Lower leg skin (tissue), 4 donors: ENCODE measurements at places on chromosomes 4 and X. TPM values are rescaled to one million over a fixed set of nuclear protein-coding genes. Genes with fewer than 3 reads are reported as not detected.

GRCh38 chr4:100872811-100873210 is 355.0 kb upstream of the EMCN start:
- no peak for DNase-seq

DNA sequence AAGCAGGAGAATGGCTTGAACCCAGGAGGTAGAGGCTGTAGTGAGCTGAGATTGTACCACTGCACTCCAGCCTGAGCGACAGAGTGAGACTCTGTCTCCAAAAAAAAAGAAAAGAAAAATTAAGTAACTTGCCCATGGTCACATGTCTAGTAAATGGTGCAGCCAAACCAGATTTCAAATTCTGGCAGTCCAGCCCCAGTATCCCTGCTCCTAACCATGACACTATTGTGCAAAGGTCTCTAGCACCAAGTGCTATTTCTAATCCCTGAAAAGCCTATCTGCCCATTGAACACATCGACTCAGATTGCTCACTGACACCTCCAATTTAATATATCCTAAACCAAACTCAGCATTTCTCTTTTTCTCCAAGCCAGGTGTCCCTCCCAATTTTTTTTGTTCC is 7.6 kb upstream of the LAMP2 start:
- DNase-seq = no peak

DNA sequence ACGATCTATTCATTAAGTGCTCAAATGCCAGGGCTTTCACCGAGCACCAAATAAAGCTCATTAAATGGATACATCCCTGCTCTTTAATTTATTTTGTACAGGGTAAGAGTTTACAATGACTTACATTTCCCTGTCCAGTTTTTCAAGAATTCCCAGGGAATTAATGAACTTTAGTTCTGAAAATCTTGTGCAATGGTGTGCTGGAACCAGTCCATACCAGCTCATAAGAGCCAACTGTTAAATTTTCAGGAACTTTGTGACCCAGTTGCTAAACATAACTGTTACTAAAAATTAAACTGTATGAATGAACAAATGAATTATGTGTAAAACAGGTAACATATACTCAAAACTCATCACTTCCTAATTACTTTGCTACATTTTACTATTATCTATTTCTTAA is 191.7 kb upstream of the RASGEF1B start:
- no peak for DNase-seq

DNA sequence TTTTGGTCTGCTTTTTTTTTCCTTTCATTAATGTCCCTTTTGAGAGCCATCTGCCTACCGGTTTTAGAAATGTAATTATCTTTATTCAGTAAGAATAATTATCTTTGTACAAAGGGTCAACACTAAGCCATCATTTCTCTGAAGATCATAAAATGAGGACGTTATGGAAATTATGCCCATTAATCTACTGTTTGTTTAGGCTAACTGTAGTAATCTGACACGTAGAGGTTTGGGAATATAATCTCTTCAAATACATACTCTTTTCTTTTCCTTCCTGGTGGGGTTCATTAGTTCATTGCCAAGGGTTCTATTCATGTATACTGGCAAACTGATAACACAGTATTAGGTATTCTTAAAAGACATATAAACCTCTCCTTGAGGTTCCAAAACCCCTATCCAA is 3.8 kb upstream of the HSD17B13 start:
- DNase-seq = no peak

DNA sequence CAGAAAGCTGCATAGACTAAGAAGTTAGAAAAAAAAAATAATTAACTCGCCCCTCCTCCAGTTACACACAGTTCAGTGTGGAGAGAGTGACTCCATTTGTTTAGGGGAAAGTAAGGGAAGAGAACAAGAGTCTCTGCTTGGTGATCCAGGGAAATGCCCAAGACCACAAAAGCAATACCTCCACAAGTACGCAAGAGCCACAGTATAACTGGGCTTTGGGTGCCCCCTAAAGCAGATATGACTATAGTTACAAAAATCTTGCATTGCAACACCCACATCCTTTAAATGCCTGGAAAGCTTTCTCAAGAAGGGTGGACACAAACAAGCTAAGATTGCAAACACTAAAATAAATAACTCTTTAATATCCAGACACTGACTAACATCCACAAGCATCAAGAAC is 164.2 kb upstream of the NRK start:
- no peak for DNase-seq

- DNase-seq = no peak
Observed at GRCh38 chrX:118261151-118261550, 84.8 kb upstream of the WDR44 start.

- DNase-seq = no peak
Observed at GRCh38 chr4:145493166-145493565, 11.5 kb downstream of the SMAD1 start.

DNA sequence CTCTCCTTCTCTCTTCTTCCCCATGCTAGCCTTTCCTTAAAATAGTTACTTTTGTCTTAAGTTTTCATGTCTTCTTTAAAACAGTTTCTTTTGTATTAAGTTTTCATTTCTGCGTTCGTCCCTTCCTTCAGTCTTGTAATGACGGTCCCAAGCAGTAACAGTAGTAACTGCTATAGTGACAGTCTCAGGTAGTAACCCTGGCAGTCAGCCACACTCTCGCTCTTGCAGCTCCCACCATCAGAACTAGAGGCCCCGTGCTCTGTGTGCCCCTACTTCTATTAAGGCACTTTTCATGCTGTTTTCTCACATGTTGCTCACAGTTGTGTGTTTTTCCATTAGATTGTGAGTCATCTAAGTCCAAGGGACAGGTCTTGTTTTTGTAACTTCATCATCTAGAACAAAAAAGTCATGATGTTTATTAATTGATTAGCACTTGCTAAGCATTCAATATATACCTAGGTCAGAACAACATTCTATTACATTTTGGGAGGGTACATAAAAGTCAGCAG is 49.3 kb downstream of the C4orf33 start:
- no peak for DNase-seq

GRCh38 chrX:6052111-6052745 is 176.4 kb downstream of the NLGN4X start:
- DNase-seq = no peak

DNA sequence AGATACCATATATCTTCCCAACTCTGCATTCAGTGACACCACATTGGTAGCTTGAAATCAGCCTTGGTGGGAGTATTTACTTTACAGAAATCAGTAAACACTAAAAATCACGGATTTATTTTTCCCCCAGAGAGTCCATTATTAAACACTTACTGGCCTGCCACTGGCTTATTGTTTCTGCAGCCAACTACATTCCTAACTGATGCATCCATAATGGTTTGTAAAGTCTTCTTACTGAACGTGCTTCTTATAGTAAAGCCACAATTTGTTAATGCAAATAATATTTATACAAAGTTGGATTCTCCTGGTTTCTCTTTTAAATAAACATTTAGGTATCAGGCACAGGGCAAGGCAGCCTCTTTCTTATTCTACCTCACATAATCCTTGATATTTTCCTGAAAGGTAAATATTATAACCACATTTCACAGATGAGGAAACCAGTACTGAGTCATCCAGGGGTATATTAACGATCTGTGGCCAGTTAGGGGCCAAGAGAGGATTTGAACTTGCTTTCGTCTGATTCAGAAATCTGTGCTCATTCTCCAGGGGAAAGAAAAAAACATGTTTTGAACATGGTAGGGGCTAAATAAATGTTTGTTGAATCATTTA is 136.5 kb downstream of the RAB28 start:
- no peak for DNase-seq

GRCh38 chr4:25862411-25863346 is at the start of gene SEL1L3:
TSS of gene SEL1L3 (minus strand) at chr4:25862988. CDS start at chr4:25862836, 152 bp downstream.
- DNase-seq = no peak

DNA sequence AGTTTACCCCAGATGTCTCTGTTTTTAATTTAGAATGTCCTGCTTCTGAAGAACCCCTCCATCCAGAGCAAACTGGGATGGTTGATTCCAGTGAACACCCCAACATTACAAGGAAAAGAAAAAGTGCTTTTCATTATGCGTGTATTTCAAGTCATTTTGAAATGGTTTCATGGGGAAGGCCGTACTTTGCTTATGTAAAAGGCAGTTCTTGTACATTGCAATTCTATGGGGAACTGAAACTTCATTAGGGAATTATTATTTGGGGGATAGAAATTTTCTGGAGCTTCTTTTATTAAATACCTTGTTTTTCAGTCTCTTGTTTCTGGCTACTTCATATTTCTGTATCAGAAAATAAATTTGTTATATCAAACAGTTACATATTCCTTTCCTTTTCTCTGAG is 96.9 kb upstream of the ZNF518B start:
- no peak for DNase-seq

- DNase-seq = no peak
Observed at GRCh38 chr4:40829586-40829985, 79.8 kb downstream of the NSUN7 start.

DNA sequence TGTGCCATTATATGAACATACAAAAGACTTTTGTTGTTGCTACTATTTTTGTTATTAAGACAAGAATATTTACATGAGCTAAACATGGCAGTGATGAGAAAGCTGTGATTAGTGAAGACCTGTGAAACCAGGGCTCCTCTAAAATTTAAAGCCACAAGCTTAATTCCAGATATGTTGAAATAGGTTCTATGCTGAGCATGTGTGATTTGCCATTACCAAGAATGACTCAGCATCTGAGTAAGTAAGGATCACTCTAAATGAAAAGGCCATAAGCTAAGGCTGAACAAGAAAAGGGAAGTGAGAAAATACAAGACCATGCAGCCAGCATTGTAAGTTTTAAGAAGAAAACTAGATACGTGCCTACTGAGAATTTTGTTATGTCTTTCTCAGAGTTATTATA is 75.9 kb upstream of the CAMK2D start:
- no peak for DNase-seq

DNA sequence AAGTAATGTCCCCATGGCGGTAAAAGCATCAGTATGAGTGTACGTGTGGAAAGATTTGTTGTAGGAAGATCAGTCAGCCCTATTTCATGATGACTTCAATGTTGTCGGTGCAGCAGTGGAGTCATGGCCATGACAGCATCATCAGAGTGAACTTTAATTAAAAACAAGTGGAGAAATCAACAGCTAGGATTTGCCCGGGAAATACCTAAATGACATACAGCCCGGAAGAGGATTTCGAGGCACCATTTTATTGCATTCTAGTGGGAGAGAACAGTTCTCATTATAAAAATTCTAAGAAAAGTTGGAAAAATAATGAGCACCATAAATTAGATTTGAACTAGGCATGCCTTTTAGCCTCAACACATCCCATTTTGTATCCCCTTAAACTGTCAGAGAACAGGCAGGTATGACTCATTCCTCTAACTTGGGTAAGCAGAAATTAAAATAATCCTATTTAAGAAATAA is 170.1 kb downstream of the SHROOM3 start:
- no peak for DNase-seq

DNA sequence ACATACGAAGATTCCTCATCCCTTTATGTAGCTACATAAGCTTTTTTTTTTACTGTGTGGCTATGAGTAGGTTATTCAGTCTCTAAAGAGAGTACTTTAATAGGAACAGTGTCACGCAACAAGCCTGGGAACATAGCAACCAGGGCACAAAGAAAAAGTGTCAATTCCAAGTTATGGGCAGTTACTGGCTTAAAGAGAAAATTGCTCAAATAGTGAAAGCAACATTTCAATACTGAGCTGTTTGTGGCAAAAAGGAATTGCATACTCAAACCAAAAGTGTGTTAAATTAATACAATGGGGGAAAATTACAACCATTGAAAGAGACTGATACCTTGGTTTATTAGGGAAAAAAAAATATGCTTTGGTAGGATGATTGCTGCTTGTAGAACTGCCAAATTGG is 41.2 kb upstream of the ENOX2 start:
- DNase-seq = no peak

- DNase-seq = no peak
Observed at GRCh38 chr4:142402900-142403299, 443.2 kb downstream of the INPP4B start.

- DNase-seq = no peak
Observed at GRCh38 chr4:122334828-122335227, 44.0 kb upstream of the ADAD1 start.

DNA sequence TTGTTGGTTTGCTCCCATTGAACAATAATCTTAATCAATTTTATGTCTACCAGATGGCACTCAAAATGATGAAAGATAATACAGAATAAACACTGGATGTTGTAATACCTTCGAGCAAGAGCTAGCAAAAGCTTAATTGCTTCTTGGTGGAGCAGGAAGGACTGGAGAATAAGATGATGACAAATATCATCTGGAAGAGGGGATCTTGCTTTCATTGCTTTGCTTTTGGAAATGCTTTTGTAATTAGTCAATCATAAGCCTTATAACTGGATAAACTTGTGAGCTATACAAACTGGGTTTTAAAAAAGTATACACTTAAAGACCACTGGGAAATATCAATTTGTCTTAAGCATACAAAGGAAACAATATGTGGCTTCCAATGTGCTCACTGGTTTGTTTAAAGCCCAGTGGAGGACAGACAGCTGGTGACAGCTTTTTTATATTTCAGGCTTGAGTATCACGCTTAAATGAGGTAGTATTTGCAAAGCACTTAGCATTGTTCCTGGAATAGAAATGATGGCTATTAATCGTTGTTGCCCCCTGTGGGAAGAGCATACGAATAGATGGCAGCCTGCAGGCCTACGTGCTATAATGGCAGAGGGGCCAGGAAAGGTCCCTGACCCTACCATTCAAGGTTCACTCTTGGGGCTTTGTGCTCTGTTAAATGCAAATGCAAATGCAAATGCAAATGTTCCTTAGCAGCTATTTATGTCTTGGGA is 61.2 kb downstream of the TMEM150C start:
- no peak for DNase-seq

- no peak for DNase-seq
Observed at GRCh38 chr4:147198411-147199051, 252.9 kb upstream of the TTC29 start.

- DNase-seq = peak; percentile 81
Observed at GRCh38 chr4:149718500-149718899, 97.1 kb downstream of the IQCM start.

DNA sequence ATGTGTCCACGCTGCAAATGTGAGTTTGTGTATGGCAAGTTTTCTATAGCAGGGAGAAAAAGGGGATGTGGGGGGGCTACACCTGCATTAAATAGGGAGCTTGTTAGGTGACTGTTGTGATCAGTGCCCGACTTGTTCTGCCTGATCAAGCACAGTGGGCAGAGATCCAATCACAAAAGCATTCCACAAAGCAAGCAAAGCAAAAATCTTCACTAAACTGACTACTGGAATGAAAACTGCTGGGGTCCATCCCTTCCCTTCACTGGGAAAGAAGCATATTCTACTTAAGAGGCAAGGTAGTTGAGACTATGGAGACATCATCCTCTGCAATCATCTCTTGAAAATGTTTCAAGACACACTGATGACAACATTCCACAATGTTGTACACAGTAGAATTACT is 5.2 kb downstream of the IRS4 start:
- DNase-seq = no peak

CACNA1F gene
- 0.15 TPM for total RNA-seq

IL2RG gene
- 14.0 TPM for total RNA-seq

SHROOM4 gene
- 6.0 TPM for total RNA-seq

RPL39 gene
- 2,963 TPM for total RNA-seq

BANK1 gene
- total RNA-seq = 1.4 TPM

EMCN gene
- total RNA-seq = 8.8 TPM

DCAF4L1 gene
- total RNA-seq = not detected

CD38 gene
- 0.29 TPM for total RNA-seq

NLGN4X gene
- total RNA-seq = 0.46 TPM
